ENCODE measurements at places on chromosomes 1 and 21. TPM values are rescaled to one million over a fixed set of nuclear protein-coding genes. Genes with fewer than 3 reads are reported as not detected.

GRCh38 chr1:210500831-210501230, 172.1 kb downstream of the HHAT start:
- DNase-seq, result no peak

DNA sequence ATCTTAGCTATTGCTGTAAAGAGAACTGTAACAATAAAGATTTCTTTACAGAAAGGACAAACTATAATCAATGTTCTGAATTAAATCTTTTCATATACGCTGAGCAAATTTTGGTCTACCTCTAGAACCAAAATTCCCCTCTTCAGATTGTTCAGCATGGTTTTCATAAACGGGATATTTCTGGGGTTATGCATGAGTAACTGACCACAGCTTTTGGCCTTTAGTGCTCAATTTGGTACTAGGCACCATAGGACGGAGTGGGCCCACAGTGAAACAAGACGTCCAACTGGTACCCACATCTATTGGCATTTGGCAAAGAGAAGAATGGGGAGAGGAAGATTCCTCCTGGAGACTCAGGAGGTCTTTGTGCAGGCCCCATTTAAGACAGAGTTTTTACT, 184.5 kb downstream of the TGFBR3 start:
- DNase-seq, result no peak

DNA sequence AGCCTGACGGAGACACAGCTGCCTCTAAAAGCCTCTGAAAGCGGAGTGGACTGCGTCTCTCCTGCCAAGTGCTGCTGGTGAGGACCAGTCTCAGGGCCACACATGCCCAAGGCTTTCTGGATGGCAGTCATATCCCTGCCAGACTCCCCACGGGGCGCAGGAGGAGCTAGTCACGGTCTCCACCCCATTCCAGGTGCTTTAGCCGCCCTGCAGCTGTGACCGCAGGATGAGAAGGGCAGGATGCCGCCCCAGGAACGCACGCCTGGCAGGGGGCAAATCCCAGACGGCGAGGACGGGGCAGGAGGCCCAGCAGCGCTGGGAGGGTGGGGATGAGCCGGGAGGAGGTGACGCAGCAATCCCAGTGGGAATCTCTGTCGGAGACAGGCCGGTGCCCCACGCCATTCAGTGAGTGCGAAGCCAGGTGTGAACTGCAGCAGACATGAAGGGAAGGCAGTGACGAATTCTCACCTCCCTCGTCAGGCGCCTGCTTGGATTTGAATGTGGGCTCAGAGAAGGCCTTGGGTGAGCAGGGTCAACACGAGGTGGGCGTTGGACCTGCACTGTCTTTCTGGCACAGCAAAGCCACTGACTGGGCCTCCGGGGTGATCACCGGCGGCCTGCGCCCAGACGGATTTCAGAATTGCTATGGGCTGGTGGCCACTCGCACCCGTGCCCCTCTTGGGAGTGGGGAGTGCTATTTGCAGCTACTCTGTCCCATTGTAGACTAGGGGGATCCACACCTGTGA, 38.5 kb upstream of the SLC19A1 start:
- peak; percentile 19 for DNase-seq

DNA sequence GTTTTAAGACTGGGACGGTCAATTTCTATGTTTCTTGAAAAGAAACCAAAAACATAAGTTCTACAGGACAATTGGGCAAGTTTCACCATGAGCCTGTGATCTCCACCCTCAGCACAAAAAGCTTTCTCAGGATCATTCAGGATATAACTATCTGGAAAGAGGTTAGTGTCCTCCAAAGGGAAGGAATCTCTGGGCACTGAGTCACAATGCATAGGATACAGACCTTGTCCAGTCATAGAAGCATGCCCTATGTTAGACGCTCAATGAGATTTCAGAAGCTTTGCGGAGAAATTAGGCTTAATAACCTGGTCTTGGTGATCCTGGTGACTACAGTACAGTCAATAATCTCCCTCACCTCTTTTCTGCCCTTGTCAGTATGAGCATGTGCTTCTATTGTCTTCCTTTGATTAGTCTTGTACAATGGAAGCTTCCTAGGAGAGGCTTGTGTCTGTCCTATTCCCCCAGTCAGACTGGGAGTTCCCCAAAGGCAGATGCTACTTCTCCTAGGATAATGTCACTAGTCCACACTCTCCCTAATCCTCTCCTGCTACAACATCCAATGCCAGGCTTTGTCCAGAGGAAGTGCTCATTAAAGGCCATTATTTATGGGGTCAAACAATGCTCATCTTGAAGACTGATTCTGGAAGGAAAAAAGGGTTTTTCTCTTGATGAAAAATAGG, 97.4 kb downstream of the KCNH1 start:
- no peak for DNase-seq

DNA sequence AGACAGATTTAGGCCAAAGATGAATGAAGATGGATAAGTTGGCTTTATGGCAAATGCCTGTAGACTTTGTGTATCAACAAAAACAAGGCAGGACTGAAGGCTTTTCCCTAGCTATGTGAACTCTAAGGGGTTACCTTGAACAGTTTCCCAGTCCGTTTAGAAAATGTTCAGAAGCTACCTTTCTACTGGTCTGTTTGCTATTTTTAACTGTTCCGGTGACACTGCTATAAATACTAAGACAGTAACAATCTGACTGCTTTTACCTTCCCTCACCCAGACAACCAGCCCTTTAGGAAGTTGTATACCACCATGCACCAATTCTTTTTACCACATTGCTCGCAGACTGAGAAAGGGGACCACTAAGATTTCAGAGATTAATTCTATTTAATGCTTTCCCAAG, 102.2 kb downstream of the PHTF1 start:
- DNase-seq, result no peak

- no peak for DNase-seq
Measured at GRCh38 chr1:157199421-157199755, 61.2 kb upstream of the ETV3 start.

- DNase-seq, result no peak
Measured at GRCh38 chr1:230632273-230632873, 9.9 kb upstream of the COG2 start.

DNA sequence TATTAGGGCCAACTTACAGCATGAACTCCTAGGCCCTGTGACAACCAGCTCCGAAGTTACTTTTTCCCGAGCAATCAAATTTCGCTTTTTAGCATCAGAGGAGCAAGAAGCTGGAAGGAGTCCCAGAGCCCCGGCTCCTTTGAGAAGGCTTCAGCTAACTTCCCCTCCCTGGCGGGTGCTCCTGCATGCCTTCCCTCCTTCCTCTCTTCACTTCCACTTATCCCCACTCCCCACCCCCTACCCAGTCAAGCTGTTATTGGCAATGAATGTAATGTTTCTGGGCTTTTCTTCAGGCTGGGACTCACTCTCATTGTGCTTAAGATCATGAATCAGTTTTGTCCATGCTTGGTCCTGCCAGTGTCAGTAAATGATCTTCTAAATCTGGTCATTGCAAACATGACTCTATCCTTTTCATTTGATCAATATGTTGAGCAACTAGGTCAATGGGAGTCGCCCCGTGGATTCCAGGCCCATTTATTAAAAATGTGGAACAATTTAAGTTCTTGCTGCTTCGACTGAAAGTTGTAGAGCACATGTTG, 94.5 kb upstream of the TSPAN2 start:
- no peak for DNase-seq

DNA sequence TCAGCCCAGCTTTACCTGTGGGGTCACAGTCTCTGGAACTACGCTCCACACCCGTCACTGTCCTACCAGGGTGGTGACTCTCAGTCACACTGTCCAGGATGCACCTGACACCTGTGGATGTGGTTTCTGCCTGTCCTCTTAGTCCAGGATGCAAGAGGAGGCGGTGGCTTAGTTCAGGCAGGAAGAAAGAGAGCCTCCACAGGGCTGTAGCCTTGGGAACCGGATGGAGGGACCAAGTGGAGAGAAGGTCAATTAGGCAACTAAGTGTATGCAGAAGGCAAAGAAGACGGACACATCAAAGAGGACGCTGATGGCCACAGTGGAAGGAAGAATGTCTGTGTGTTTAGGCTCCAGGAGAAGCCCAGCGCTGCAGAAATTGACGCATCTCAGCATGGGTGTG, 153.9 kb upstream of the IRF2BP2 start:
- DNase-seq, result no peak

DNA sequence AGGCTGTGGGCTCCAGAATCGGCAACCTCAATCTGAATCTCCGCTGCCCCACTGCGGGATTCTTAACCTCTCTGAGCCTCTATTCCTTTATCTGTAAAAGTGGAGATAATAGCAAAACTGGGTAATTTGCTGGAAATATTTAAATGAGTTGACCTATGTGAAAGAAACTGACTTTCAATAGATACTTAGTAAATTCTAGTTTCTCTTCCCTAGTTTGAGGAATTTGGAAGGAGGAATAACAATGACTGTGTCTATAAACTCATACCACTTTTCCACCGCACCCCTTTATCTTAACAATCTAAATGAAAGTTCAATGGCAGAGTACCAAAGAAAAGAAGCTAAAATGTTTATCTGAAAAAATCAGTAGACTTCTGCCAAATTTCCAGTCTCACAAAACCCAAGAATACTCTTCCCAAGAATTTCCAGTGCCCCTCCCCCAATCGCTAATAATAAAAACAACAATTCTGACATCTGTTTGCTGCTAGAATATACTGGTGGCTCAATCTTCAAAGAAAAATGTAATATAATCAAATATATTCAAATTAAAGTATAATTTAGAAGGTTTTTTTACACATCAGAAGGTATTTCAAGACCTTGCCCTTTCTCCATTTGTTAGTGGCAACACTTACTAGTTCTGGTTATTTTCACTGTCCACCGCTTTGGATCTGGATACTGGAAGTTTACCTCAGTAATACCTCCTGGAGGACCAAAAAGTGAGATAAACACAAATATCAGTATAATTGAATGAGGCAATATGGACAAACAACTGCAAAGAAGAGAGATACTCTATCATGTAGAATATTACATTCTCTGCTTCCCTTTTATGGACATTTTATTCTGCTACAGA, 171.2 kb downstream of the LTN1 start:
- DNase-seq, result no peak

GRCh38 chr1:214378492-214378891, 97.5 kb downstream of the SMYD2 start:
- no peak for DNase-seq

- no peak for DNase-seq
Measured at GRCh38 chr1:188782220-188782841, 1695.3 kb downstream of the BRINP3 start.

GRCh38 chr21:42595283-42596187, 57.9 kb upstream of the PDE9A start:
- no peak for DNase-seq

DNA sequence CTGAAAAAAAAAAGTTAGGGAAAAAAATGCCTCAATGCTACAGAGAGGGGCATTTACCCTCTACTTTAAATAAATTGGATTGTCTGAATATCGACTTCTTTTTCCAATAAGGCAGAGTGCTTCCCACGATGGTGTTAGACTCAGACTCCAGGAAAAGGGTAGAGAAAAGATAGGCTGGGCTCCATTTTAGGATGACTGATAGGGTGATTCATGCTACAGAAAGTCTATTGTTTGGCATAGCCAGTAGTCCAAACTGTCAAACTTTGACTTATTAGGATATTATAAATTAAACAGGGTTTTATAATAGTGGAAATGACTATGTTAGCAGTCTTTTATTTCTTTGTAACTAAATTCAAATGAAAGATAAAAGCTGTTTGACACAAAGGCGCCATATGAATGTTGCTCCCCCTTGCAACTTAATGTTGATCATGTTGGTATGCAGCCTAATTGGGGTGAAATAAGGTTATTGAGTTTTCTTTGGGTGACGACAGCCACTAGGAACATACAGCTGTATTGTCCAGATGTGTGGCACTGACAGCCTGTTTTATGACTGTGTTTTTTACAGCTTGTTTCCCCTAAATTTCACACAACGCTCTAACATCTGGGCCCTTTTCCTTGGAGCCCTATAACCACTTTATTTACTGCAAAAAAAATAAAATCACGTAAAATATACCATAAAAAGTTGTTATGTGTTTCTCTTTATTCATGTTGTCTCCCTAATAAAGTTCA, 69.3 kb downstream of the SPAG17 start:
- no peak for DNase-seq

- DNase-seq, result no peak
Measured at GRCh38 chr1:243944429-243945160, 94.6 kb upstream of the AKT3 start.

DNA sequence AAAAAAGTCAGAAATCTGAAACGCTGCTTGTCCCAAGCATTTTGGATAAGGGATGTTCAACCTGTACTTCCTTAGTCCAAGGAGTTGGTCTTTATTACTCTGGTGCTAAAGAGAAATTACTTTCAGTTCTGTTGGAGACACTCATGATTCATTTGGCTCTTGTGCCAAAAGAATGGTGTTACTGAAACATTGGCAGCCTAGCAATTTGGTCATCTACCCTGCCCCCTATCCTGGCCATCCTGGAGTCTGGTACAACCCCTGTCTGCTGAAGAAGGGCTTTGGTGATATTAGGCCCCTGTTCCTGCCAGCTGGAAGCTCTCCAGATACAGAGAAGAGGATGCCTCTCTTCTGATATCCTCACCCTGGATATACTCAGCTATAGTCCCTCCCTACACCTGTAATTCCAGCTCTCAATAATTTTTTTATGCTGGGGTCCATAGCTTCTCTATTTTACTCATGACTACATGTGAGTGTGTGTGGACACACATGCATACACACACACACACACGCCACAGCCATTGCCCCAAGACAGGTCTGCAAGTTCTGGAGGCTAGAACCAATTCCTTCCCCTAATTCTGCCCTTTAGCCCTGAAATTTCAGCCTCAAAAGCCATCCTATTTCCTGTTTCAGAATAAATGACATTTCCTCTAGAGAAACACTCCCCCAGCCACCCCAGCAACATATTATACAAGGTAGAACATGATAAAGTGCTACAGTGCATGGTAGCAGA, 40.0 kb downstream of the LHX8 start:
- DNase-seq, result no peak

- no peak for DNase-seq
Measured at GRCh38 chr1:10339815-10340214, 59.0 kb upstream of the PGD start.

GRCh38 chr1:243837907-243838535, 12.0 kb downstream of the AKT3 start:
- no peak for DNase-seq

DNA sequence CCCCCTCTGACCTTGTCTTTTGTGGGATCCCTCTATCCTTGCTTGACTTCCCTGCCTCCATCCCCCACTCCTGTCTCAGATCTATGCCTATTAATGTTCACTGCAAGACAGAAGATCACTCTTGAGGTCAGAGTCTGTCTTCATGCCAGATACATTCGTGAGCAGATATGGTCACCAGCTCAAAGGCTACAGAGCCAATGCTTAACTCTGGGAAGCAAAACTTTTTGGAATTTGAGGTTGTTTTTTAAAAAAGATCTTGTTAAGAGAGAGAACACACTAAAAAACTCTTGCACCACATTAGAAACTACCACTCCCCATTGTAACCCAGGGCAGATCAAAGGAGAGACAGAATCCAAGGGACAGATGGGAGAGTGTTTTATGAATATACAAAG, 17.1 kb upstream of the A3GALT2 start:
- no peak for DNase-seq

The RPF1 gene
- total RNA-seq, result 28.8 TPM

The SDE2 gene
- 20.5 TPM for total RNA-seq

The ADGRL4 gene
- 110 TPM for total RNA-seq

The RGS1 gene
- 28.4 TPM for total RNA-seq
